CD8-positive, alpha-beta memory T cell (primary cell): ENCODE measurements at places on chromosomes 2 and 18.
A peak's percentile ranks its signal among the peaks of the same experiment; 100 is the strongest.

- no peak for DNase-seq
These were observed at the start of gene MATN3 for GRCh38 chr2:20012282-20013125. Gene MATN3, minus strand, starts transcription at chr2:20012668. Its CDS starts 37 bp downstream, at chr2:20012631.

DNA sequence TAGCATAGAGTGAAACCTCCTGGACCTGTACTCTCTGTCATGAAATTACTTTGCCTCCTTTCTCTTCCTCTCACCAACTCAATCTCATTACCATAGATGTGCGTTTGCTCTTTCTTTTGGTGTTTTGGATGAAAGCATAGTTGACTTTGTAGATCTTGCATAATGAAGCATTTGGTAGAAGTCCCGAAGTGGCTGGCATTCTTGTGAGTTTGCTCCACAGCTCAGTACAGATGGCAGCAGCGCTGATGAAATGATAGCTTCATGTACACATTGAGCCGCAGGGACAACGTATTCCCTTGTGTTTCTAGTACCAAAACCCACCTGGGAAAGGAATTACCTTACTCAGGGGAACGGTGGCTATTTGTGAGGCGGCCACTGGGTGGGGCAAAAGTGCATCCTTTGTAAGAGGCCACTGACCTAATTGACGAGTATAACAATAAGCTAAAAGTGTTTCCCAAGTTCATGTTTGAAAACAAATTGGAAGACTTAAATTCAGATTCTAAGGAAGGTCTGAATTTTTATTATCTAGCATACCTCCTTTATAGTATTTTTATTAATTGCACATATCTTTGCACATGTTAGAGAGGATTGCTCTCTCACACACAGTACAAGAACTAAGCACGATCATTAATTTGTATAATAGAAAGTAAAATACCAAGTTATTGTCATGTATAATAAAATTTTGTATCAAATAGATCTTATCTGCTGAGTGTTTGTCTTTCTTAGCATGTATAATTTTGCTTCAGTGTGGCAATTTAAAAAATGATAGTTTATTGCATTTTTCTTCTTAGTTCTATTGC lies 25.4 kb upstream of the CDH7 start:
- no peak for DNase-seq

GRCh38 chr2:205543937-205544702 lies 138.2 kb upstream of the NRP2 start:
- DNase-seq = no peak

DNA sequence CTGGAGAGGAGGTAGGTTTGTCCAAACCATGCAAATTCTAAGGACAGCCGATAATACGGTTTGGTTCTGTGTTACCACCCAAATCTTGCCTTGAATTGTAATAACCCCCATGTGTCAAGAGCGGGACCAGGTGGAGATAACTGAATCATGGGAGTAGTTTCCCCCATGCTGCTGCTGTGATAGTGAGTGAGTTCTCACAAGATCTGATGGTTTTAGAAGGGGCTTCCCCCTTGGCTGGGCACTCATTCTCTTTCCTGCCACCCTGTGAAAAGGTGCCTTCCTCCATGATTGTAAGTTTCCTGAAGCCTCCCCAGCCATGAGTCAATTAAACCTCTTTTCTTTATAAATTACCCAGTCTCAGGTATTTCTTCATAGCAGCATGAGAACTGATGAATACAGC lies 295.2 kb downstream of the NBAS start:
- no peak for DNase-seq

- no peak for DNase-seq
These were observed 367.3 kb upstream of the HS6ST1 start for GRCh38 chr2:128685841-128686496.

DNA sequence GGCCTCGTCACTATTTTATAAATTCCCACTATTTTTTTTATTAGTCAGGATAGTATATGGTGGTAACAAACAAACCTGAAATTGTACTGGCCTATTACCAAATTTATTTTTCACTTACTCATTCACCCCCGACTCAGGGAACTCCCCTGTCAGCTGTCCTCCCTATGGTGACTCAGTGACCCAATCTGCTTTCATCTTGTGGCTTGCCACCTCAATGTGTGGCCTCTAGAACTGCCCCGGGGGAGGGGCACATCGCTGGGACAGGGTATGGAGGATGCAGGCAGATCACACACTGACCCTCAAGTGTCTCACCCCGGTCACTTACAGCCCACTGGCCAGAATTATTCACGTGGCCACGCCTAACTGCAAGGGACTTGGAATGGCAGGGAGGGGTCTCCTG lies 71.6 kb downstream of the ACTR2 start:
- no peak for DNase-seq

DNA sequence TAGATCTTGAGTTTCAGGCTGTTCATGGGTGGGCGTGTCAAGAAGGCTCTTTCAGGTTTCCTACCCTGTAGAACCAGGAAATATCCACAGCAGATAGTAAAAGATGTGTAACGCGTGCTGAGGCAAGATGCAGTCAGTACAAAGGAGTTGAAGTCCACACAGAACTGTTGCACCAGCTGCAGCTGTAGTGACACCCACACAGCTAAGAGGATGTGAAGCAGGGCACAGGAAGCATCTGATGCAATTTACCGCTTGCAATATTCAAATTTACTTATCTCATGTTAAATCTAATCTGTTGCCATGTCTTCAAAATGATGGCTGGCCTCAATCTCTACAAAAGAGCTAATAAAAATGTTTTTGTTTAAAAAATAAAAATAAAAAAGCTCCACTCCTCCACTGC lies 132.8 kb downstream of the ARHGAP15 start:
- peak; percentile 33 for DNase-seq

GRCh38 chr2:160989778-160990177 lies 170.4 kb upstream of the TANK start:
- DNase-seq = no peak

- no peak for DNase-seq
These were observed 23.9 kb downstream of the SESTD1 start for GRCh38 chr2:179240481-179241451.

DNA sequence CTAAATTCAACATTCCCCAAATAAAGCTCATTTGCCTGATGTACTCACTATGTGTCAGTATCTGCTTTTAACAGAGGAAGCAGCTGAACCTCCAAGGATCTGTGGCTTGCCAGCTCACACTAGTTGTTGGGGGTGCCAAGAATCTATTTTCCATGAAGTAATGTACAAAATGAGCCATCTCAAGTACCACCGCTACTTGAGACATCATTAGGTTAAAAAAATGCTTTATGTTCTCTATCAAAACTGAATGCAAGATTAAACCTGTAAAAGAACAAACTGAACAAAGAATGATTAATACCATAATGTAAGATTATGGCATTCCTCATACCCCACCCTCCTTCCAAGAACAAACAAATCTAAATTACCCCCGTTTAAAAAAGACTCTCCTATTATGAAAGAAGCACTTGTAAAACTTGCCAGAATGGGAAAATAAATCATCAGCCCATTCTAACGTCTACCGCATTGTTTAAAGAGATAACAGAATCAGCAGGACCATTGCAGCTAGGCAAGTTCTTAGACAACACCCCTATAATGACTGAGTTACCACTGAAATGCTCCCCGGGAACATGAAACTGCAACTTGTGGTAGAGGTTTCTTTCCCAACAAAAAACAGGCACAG lies 471.6 kb downstream of the DLGAP1 start:
- no peak for DNase-seq

- no peak for DNase-seq
These were observed 20.1 kb downstream of the GPR35 start for GRCh38 chr2:240645346-240645745.

DNA sequence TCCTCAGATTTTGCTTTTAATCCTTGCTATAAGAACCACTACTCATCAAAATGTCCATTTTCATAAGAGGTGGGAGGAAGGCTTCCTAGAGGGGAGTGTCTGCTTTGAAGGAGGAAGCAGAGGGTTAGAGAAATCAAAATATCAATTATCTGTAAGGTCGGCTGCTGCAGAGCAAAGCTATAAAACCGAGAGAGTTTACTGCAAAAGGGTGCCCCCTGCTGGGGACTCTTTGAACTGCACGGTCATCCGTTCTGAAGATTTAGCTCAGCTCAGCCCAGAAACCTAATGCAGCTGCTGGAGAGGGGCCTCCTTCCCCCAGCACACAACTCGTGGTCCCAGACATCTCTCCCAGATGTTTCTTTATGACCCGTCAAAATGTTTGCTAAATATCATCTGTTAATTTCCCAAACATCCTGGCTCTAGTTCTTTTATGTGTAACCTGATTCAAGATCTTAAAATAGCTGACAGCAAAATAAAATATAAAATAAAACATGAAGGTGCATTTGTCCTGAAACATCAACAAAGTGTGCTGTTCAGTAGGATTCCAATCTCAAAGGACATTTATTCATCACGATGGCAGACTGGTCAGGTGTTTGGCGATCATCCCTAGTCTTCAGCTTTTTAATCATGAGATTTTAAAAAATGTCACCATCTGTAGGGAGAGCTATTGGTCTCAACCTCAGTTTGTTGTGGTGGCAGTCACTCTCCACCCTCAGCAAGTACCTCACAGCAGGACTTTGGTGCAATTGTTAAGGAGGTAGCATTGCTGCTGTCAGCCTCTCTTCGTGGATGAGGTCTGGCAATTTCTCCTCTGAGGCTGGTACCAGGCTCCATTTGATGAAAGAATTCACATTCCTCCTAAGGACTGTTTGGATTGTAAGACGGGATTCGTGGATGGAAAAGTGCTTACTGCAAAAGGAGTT lies 185.9 kb downstream of the MTX2 start:
- peak; percentile 81 for DNase-seq

DNA sequence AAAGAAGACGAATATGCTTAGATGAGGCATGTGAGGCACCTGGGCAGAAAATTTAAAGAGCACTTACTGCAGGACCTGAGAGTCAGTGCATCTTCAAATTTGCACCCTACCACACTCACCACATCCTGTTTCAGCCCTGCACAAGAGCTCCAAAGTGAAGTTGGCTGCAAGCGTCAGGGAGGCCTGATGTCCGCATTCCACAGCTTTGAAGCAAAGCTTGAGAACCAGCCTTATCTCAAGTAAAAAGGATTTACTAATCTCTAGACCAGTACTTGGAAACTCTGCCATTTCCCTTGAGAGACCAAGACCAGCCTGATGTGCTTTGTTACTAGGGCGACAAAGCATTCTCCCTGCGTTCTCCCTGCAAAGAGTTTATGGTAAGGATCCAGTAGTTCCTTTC lies 3.4 kb upstream of the ASNSD1 start:
- peak; percentile 49 for DNase-seq

- DNase-seq = no peak
These were observed 150.0 kb upstream of the MAP3K20 start for GRCh38 chr2:172925600-172925999.

DNA sequence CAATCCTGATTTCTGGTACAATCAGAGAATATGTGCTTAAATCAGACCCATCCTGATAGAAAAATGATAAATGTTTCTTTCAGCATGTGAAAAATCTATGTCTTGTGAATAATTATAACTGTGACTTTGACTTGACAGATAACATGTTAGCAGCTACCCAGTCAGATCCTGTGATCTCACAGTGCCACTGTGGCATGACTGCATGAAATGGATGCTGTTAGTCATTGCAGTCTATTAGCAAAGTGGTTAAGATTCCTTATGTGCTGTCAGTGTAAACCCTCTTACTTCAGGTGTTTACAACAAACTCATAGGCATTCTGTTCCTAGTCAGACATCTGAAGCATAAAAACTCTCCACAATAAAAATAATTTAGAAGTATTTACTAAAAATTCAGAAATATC lies 244.6 kb upstream of the RND3 start:
- no peak for DNase-seq

- no peak for DNase-seq
These were observed 32.0 kb upstream of the SKOR2 start for GRCh38 chr18:47283476-47283875.

DNA sequence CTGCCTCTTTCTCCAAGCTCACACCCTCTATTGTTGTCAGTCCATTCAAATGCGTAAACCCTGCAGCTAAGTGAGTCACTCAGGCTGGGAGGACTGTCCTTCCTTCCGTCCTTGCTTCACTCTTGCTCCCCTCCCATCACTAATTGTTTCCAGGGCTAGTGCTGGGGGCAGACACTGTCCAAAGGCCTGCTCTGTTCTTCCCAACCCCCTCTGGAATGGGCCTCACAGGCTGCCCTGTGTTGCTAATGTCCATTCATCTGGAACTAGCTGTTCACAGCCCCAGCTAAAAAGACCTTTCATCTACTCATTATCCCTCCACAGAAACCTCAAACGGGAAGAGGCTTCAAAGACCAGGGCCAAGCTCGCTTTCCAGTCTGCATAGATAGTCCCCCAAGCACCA lies 31.9 kb upstream of the NRP2 start:
- DNase-seq = no peak

DNA sequence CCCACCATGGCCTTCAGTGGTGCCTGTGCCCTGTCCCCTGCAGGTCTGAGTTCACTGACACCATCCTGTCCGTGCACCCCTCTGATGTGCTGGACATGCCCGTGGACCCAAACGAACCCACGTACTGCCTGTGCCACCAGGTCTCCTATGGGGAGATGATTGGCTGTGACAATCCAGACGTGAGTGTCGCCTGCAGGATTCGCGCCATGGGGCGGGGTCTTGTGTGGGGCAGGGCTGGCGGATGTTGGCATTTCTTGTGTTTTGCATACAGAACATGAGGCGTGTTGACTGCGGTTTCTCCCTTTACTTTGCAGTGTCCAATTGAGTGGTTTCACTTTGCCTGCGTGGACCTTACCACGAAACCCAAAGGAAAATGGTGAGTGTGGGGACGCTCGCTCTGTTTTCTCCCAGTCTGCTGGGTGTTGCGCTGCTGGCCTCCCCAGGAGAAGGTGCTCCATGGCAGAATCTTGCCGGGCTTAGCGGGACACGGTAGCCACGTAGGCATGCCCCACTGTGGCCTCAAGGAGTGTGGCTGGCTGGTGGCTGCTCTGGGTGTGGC lies 11.5 kb upstream of the D2HGDH start:
- no peak for DNase-seq

GRCh38 chr18:24785019-24785418 lies 324.6 kb downstream of the HRH4 start:
- DNase-seq = no peak

DNA sequence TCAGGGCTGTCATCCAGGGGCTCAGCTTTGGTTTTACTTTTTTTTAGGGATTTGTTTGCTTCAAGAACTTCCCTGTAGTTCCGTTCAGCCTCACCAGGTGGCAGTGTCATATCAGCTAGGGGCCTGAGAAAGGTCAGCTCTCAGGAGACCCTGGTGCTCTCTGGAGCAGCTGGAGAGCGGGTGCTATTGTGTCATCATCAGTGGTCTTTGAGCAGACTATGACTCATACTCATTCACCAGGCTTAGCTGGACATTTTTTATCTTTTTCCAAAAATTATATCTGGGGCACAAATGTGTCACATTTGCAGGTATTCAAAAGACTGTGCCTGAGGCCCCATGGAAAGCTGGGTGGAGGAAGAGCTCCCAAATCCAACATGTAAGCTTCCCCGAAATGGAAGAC lies 24.4 kb downstream of the ZNF892 start:
- DNase-seq = no peak

GRCh38 chr18:35934891-35935290 lies 37.6 kb upstream of the RMP24 start:
- DNase-seq = no peak

GRCh38 chr2:43939695-43940256 lies 56.0 kb downstream of the LRPPRC start:
- DNase-seq = no peak

- no peak for DNase-seq
These were observed 42.5 kb downstream of the COPS8 start for GRCh38 chr2:237128026-237128703.
